Frontal cortex (tissue), 4 donors: ENCODE measurements at places on chromosomes 7 and 10.
A peak's percentile ranks its signal among the peaks of the same experiment; 100 is the strongest.

DNA sequence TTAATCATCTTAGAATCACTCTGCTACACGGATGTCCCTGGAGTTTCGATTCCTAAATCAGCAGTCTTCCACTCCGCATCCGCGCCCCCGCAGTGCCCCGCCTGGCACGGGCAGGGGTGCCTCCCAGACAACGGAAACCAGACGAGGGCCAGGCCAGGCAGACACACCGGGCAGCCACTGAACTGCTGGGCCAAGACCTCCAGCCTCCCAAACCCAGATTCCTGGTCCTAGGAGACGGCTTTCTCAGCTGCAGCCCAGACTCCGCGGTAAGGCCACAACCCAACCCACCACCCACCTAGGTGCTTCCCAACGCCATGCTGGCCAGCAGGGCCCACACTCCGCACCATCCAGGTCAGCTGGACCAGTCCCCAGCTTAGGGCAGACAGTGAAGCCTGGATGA lies 33.2 kb downstream of the MAD1L1 start:
- DNase-seq = no peak

DNA sequence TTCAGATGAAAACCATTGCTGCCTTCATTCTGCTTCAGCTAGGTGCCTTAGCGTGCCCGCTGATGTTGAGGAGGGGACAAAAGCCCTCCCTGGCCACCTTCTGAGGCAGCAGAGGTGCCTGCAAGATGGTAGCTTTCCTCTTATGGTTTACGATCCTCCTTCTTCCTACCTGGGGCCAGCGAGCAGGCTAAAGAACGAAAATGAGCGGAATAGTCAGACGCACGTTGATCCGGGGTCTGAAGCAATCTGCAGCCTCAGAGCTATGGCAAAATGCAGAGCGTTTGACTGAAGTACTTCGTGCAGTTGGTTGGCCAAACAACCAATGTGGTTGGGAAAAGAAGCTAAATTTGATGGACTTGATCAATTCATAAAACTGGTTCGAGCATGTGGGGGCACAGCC lies 95.5 kb downstream of the GATA3 start:
- no peak for DNase-seq

DNA sequence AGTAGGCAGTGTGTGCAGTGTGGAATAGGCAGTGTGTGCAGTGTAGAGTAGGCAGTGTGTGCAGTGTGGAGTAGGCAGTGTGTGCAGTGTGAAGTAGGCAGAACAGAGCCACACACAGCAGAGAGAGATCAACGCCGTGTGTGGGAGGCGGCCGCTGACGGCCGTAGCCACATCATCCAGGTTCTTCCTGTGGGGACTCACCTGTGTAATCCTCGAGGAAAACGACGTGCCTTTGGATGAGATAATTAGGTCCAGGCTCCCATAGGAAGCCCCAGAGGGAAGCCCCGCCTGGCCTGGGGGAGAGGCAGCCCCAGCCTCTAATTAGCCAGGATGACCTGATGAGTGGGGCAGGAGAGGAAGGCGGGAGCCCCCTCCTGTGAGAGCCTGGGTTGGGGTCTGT lies 25.4 kb downstream of the KNDC1 start:
- no peak for DNase-seq

GRCh38 chr7:73773700-73774517 lies 3.8 kb upstream of the CLDN3 start:
- DNase-seq = no peak

DNA sequence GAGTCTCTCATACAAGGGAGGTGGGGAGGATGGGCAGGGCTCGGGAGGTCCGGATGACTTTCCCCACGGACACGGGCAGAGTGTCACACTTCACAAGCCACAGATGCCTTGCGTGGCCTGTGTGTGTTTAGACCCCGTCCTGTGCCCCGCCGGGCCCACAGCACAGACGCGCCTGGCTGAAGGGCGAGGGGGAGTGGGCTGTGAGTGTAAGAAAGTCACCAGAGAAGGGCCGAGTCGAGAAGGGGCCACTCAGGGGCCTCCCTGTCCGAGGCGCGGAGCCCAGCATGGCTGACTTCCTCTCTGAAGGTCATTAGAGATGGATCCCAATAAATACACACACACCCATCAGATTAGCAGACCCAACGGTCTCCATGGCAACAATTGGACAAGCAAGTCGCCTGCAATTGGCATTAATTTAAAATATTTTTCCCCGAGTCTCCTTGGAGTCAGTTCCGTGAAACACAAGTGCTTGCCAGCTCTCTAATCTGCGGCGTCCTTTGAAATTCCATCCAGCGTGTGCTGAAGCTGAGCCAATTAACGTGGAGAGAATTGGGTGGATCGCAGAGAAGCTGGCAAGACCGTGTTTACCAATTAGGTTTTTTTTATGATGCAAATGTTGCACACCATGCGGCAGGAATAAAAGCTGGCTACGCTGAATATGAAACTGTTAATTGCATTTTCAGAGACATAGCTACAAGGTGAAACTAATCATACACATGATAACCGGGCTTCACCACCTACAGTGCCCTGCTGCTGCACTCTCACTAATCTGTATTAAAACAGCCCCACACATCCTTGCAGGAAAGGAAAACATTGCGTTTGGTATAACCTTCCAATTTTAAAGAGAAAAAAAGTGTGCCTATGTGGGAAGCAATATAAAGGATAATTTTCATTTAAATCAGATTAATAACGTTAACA lies 571.2 kb downstream of the PTPRN2 start:
- DNase-seq = peak; percentile 42

GRCh38 chr10:88156341-88156740 lies 292.9 kb downstream of the PTEN start:
- DNase-seq = no peak

DNA sequence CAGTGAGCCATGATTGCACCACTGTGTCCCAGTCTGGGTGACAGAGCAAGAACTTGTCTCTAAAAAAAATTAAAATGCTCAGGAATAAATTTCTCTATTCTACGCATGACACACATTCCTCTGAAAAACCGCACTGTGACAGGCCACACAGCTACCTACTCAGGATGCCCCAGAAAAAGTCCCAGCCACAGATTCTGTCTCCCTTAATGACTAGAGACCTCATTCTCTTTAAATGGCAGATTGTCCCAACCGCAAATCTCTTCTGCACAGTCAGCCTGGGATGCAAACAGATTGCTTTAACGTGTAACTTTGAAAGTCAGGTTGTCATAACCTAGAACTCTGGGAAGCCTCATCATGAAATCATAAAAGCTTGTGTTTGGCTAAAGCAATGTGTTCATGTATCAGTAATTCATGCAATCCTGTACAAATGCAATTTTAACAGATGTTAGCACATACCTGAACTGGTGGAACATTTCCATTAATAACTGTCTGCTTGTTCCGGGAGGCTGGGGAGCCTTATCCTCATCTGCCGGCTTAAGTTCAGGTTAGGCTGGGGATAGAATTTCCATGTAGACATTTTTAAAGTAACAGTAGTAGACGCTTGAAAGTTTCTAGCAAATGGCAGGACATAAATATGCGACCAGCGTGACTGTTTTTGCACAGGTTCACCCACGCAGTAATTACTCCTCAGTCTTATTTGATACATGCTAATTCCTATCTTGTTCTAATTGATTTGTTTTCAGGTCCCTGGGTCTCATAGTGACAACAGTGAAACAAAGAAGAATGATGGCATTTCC lies 26.2 kb upstream of the MSRB2 start:
- DNase-seq = no peak

DNA sequence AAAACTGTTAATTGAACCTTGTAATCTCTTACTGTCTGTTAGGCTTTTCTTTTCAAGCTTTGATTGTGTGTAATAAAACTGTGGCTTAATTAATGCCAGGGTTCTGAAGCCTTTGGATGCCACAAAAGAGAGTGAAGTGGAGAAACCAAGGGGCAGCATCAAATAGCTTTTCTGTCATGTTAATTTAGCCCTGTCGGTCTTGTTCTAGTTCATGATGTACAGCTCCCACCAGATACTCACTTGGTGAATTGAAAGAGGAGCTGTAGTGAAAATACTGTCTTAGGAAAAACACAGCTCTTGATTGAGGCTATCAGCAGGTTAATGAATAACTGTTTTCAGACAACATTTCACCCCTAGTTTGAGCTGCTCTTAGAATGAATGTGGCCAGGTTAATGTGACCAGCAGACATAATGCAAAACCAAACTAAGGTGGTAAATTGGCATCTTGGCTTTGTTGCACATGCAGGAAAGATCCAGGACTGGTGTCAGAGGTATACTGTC lies 94.2 kb downstream of the POLL start:
- DNase-seq = no peak

DNA sequence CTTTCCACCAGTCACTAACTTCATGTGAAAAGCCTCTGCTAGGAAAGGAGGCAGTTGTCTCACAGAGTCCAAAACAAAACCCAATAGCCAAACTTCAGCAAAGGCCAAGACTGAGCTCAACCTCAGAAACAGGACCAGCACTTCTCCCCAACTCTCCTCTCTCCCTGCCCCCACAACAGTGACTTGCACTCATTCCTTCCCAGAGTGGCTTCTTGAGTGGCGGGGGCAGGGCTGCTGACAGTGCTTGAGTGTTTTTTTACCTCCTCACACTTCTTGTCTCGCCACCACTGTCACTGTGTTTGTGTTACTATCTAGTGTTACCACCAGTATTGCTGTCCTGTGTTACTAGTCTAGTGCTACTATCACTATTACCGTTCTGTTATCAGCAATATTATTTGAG lies 206.8 kb downstream of the KLF6 start:
- no peak for DNase-seq

DNA sequence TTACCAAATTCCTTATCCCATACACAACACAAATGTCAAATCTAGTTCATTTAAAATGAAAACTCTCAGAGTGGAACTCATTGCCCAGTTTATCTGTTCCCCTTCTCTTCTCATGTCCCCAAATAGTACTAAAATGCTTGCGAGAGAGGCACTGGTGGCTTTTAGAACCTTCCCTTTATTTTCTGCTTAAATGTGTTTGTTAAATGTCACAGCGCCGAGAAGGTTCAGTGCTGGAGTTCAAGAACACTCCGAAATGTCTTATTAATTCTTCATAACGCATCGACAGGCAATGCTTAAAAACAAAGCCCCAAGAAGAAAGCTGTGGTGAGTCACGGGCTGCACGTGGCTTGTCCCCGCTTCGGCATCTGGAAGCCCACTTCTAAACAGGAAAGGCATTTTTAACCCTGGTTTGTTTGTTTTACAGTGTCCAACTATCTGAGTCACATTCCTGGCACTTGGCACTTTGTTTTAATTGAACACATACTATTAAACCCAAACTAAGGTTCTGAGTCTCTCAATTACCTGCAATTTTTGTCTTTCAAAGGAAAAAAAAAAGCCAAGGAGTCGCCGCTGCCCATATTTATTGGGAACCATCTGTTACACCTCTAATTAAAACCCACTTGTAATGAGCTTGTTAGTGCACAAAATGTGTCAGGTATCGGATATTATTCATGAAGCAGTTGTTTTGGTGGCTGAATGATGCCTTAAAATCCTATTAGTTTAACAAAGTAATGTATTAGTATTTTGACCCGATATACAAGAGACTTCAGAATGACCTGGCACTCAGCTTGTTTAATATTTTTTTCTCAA lies 49.9 kb upstream of the MGMT start:
- DNase-seq = no peak
